ENCODE measurements at places on chromosomes 12 and 14.

GRCh38 chr12:48422060-48422459, 50.3 kb upstream of the ANP32D start:
- DNase-seq = no peak

DNA sequence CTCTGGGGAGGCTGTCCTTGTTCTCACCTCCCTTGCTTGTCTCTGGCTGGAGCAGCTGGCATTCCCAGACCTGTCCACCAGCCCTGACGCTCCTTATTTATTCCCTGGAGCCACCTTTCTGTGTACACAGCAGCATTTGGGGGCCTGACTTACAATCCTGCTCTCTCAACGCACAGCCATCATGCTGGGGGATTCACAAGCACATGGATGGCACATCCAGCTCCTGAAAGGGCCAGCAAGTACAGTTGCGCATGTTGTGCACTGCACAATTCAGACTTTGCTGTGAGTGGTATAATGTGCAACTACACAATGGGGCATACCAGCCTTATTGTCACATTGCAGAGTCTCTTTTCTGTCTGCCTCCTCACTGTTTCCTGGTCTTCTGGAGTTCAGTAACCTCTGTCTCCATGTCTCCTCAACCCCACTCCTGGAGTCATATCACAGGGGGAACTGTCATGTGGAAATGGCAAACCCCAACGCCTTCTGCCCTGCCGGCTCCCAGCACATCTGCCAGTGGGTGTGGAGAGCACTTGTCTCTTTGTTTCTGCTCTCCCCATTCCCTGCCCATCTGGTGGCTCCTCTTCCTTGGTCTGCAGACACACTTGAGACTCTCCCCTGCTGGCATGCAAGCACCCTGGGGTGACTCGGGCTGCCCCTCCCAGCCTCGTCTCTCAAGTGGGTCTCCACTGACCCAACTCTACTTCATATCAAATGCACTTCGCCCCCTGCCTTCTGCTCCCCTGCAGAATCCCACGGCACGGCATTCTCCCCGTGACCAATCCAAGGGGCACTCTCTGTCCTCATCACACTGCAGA, 41.2 kb upstream of the MEG3 start:
- DNase-seq = no peak

- DNase-seq = no peak
Measured at GRCh38 chr14:101063121-101063520, 159.6 kb upstream of the RTL1 start.

DNA sequence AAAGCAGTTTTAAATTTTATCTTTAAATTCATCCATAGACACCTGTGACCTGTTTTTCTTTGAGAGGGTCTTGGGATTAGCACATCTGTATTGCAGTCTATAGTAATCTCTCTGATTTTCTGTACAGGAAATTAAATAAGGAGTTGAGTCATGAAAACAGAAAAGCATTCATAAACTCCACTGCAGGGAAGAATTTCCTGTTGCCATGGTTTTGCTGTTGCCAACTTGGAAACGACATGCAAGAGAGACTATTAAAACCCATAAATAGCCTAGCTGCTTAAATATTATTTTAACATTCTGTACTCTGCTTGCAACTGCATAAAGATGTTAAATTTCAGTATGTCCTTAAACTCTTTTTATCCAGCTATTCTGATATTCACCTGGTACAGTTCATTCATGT, 281.0 kb upstream of the RGS6 start:
- no peak for DNase-seq

GRCh38 chr12:28998662-28999120, 150.4 kb upstream of the FAR2 start:
- DNase-seq = no peak

DNA sequence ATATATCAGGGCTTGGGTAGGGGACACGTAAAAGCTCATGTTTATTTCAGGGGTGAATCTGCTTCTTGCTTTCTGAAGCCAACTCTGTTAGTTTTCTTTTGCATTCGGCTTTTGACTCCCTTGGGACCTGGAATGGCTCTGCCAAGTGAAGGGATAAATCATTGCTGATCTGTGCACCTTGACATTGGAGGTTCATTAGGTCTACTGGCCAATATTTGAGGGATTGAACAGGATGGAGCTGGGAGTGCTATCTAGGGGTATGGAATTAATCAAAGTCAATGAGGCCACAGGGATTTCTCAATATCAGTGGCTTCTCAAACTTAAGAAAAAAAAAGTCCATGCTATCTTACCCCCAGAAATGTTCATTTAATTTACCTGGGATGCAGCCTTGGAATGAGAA, 203.5 kb upstream of the RMST start:
- no peak for DNase-seq

DNA sequence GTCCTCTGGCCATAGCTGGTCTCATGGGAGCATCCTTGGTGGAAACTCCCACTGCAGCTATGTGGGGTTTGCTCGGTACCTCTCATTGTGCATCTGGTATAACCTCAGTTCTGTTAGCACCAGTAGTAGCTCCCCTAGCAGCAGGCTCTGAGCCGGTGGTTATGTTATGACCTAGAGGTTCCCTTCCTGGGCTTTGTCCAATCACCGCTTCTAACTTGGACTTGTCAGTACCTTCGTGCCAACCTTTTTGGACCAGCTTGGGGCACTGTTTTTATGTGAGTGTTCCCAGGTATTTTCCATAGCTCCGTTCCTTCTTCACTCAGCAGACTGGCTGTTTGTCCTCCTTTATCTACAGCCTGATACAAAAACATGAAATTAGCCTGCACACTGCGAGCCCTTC, 55.7 kb downstream of the ATG14 start:
- DNase-seq = no peak

DNA sequence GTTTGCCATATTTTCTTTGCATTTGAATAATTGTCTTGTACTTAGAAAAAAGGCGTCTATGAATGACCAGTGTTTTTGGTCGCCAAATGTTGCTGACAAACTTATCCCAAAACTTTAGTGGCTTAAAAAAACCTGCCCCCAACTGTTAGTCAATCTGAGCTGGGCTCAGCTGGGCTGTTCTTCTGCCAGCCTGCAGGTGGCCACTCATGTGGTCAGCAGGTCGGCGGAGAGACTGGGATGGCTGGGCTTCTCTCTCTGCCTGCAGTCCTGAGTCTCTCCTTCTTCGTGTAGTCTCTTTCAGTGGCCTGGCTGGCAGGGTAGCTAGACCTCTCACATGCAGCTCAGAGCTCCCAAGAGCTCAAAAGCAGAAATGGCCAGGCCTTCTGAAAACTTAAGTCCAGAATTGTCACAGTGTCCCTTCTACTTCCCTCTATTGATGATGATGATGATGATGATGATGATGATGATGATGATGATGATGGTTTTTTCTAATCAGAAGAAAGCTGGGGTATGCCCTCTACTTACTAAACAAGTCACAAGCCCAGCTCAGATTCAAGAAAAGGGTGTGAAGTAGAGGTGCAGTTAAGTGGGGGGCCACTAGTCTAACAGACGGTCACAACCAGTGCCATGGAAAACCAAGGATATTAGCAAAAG, 87.9 kb downstream of the PTPN11 start:
- no peak for DNase-seq

- no peak for DNase-seq
Measured at GRCh38 chr14:93496856-93497741, 66.4 kb downstream of the UNC79 start.

DNA sequence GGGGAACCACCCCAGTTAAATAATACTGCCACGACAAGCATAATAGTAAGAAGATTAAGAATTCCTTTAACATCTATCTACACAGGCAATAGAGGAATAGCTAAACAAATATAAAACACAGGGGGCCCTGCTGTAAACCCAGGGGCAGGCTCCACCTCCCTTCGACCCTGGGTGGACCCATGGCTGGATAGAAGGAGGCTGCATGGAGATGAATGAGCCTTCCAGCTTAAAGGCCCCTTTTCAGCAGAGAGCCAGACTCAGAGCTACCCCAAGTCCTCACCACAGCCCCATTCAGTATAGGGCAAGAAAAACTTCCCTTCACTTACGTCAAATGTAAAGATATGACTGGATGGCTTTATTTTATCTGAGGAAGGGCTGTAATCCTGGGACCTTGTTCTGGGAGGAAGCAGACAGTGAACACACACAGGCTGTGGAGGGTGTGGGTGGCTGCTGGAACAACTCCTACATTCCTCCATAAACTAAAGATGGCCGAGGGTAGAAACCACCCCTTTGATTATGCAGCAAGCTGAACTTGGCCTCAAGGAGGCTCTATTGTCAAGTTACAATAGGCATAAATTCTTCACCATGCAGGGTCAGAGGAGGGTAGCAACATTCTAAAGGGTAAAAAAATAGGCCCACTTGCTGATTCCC, 30.4 kb downstream of the NUAK1 start:
- no peak for DNase-seq

GRCh38 chr14:58607131-58607951, 30.4 kb upstream of the DACT1 start:
- DNase-seq = no peak

- no peak for DNase-seq
Measured at GRCh38 chr12:69007101-69007854, 74.3 kb upstream of the CPM start.

DNA sequence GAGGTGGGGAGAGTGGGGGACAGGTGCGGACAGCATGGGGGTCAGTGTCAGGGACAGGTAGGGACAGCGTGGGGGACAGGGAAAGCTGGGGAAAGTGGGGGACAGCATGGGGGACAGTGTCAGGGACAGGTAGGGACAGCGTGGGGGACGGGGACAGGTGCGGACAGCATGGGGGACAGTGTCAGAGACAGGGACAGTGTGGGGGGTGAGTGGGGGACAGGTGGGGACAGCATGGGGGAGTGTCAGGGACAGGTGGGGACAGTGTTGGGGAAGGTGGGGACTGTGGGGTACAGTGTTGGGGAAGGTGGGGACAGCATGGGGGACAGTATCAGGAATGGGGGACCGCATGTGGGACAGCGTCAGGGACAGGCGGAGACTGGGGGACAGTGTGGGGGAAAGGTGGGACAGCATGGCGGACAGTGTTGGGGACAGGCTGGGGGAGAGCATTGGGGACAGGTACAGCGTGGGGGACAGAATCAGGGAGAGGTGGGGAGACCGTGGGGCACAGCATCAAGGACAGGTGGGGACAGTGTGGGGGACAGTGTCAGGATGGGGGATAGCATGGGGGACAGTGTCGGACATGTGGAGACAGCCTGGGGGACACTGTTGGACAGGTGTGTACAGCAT, 96.1 kb downstream of the TMEM121 start:
- no peak for DNase-seq

- DNase-seq = no peak
Measured at GRCh38 chr14:20632448-20632830, 9.1 kb downstream of the OR6S1 start.

DNA sequence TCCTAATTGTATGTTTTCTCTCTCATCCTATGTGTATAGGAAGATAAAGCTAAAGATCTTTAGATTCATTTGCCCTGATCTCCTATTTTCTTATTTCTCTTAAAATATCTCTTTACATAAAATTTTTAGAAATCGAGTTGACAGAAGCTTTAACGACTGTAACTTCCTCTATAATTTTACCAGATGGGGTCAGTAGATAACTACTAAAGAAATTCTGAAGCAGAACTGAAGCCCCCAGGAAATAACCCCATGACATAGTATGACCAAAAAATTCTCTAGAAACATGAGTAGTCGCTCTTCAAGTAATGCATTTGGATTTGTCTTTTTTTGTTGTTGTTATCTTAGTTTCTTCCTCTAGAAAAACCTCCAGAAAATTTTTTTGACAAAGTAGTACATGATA, 288.0 kb downstream of the ERC1 start:
- no peak for DNase-seq

GRCh38 chr14:67710209-67710608, 8.5 kb downstream of the RDH12 start:
- DNase-seq = no peak

- DNase-seq = no peak
Measured at GRCh38 chr14:91875525-91876286, 8.4 kb upstream of the TC2N start.

GRCh38 chr12:93008044-93008778, 79.1 kb upstream of the EEA1 start:
- no peak for DNase-seq

- DNase-seq = no peak
Measured at GRCh38 chr14:48398675-48399282, 723.4 kb upstream of the MDGA2 start.

GRCh38 chr14:91344096-91344495, 73.5 kb downstream of the CCDC88C start:
- DNase-seq = no peak

DNA sequence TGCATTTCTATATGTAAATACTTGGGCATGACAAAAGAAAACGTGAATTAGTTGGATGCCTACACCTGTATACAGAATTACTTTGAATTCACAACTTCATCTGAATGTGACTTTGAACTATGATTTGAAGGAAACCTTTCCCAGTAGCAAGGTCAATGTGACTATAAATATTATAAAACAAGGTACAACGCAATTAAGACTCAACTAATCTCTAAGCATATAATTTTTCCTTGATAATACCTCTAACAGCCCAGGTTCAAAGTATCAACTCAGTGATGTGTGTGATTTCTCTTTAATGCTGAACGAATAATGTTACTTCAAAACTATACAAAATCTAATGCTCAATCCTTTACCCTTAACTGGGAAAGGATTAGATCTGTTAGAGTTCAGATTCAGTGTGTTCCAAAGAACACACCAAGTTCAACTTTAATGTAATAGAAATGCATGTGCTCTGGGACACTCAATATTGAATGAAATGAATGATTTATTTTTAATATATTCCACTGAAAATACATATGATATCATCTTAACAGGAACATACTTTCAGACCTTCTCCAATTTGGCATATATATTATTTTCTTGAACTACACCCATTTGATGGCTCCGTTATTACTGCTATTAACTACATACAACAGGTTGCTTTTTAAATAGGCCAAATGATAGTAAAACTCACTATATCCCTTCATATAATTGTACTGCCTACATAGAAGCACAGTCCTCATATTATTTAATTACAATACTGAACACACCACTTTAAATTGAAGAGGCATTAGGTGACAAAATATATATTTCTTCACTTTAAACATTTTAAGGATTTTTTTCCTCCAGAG, 40.1 kb upstream of the MTERF2 start:
- no peak for DNase-seq

DNA sequence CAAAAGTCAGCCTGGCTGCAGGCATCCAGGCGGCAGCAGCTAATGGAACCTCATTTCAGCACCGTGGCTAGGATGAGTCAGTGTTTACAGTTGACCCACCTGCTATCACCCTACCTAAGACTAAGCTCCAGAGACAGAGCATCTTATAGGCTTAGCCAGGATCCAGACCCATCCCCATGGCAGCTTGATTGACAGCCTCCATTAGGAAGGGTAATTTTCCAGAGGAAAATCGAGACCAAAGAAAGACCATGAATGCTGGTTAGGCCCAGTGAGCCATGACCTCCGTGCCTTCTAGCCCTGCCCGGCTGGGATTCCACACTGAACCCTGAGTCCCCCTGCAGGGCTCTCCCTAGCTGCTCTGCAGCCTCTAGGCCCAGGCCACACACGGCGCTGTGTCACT, 38.7 kb downstream of the TUNAR start:
- DNase-seq = no peak

GRCh38 chr12:118288174-118288573, 84.5 kb downstream of the TAOK3 start:
- no peak for DNase-seq
